ENCODE measurements at places on chromosomes 1 and 21.

DNA sequence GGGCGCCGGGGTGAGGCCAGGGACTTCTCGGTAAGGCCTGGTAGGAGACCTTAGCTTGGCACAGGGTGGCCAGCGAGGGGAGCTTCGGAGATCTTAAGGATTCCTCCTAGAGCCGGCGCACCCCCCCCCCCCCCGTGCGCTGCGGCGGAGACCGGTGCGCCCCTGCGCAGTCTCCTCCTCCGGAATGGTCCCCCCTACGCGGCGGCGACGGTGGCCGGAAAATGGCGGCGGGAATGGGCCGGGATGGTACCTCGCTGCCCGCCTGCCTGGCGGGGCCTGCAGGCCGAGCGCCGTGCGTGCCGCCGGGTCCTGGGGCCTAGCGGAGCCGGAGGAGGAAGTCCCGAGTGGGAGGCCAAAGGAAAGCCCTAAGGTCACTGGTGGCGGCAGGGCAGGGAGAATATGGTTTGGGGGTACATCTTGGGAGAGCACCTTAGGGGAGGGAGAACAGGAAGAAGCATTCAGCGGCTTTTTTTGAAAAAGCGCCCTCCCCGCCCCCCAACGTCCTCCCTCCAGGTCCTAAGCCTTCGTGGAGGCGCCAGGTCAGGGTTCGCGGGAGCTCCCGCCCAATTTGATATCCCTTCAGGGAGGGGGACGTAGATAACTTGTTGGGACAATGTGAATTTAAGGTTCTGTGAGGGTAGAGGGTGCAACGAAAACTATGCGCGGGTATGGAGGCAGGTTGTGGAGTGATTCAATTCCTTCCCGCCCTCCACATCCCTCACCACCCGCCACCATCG, 429 bp downstream of the SRRM1 start:
- peak; percentile 11 for DNase-seq

GRCh38 chr21:36145259-36145658, 10.4 kb downstream of the CBR3 start:
- DNase-seq: no peak

- peak; percentile 83 for DNase-seq
Observed at GRCh38 chr21:37176716-37177115, 90.4 kb downstream of the VPS26C start.

DNA sequence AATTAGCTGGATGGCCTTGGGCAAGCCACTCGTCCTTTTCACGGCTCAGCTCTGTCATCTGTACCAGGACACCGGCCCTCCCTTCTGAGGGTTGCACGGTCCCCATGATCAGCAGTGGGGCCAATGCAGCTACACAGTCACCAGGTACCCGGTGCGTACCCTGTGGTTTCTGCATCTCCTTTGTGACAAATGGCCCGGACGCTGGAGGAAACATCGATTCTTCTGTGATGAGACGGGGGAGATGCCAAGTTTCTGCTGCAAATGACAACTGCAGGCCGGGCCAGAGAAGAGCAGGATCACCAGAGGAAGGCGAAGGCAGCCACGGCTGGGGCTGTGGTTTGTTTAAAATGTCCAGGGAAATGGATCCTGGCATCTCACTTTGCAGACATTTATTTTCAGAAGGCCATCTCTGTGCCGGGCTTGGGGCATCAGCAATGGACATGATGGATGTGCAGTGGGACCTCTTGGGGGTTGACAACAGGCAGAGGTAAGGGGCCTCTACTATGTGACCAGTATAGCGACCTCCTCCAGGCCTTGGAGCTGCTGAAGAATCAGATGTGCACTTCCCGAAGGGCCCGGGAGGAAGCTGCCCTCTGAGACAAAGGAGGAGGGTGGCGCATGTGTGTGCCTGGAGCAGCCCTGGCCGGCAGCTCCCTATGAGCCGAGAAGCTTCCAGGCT, 221.9 kb upstream of the C1orf174 start:
- DNase-seq: no peak

GRCh38 chr1:227603327-227603726, 40.0 kb downstream of the ZNF678 start:
- DNase-seq: no peak

- no peak for DNase-seq
Observed at GRCh38 chr1:234886081-234886984, 242.3 kb downstream of the TOMM20 start.

- no peak for DNase-seq
Observed at GRCh38 chr21:28975397-28975796, 17.3 kb downstream of the LTN1 start.

DNA sequence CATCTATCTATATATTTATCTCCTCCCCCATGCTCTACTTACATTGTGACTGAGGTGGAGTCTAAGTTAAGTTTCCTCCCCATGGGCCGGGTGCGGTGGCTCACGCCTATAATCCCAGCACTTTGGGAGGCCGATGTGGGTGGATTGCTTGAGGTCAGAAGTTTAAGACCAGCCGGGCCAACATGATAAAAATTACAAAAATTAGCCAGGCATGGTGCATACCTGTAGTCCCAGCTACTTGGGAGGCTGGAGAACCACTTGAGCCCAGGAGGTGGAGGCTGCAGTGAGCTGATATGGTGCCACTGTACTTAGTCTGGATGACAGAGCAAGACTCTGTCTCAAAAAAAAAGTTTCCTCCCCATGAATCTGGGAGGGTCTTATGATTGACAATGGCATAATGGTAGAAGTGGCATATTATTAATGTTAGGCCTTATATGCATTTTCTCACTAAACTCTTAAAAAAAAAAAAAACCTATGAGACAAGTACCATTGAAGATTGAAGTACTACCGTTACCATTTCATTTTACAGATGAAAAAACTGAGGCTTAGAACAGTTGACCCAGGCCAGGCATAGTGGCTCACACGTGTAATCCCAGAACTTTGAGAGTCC, 11.2 kb downstream of the F11R start:
- DNase-seq: no peak
